ENCODE measurements at places on chromosomes 13 and 19.

DNA sequence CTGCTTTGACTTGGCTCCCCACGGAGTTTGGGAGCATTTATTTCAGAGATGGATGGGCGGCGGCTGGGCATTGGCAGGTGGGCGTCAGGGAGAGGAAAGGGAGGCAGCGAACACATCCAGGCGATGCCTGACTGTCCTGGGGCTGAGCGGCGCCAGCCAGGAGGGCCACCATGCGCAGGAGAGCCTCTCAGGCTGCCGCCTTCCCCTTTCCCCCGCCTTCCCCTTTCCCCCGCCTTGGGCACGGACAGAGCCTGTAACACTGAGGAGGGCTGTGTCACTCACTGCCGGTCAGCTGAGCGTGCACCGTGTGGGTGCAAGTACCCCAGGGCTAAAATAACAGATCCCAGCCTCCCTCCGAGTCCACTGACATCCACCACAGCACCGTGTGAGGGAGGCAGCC is 11.4 kb downstream of the MCF2L start:
- DNase-seq: no peak

DNA sequence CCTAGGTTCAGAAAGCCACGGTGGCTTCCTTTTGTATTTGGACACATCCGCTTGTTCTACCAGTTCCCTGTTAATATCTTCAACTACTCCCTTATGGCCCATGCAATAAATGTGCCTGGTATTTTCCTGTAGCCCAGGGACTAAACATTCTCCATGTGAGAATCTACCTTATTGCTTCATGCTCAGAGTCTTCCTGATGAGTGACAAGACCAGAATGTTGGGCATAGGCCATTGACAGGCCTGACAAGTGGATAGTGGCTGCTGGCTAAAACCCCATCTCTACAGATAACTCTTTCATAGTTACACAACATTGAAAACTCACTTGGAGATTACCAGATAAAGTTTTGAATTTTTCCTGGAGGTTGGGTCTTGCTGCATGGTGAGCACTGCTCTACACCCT is 449.9 kb downstream of the HS6ST3 start:
- DNase-seq: no peak

GRCh38 chr13:30340331-30341250 is 33.2 kb upstream of the KATNAL1 start:
- no peak for DNase-seq

DNA sequence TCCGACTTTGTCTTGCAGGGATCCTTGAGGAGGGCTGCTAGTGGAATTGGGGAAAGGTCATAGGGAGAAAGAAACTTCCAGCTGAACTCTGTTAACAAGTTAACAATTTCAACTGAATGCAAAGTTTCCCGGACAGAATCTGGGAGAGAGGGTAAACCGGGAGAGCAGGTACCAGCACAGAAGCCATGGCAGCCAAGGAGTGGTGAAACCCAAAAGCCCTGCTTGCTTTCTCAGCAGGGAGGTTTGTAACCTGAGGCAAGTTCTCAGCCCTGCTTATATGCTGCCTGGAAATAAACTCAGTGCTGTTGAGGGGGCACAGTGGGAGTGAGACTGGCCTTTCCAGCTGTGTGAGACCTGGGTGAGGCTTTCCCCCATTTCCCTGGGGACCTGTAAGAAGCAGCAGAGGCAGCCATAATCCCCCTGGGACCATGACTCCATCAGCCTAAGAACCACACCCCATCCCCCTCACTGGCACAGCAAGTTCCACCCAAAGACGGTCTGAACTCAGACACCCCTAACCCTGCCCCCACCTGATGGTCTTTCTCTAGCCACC is 84.0 kb downstream of the SUCLA2 start:
- no peak for DNase-seq

DNA sequence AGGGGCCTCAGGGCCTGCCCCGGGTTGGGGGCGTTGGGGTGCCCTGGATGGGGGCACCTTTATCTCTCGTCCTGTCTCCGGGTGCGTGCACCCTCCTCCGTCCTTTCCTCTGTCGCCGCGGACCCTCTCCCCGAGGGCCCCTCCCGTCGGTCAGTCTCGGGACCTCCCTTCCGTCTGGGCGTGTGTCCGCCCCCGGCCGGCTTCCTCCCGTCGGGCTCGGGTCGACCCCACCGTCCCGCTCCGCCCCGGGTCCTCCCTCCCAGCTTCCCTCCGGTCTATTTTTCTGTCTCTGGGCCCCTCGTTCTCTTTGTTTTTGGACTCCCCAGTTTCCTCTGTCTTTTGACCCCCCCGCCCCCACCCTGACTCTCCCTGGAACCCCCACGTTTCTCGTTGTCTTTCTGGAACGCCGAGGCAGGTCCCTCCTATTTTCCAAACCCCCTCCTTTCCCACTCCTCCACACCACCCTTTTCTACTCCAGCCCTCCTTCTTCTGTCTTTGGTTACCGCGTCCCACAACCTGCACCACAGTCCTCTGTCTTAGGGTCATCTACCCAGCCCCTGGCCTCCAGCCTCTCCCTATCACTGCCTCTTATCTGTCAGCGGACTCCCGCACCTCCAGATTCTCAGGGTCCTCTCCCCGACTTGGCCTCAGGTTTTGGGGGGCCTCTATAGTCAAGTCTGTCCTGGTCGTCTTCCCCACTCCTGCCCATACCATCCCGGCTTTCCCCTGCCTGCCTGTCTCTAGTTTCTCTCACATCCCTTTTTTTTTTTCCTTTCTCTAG is 757 bp downstream of the EGLN2 start:
- DNase-seq: no peak

DNA sequence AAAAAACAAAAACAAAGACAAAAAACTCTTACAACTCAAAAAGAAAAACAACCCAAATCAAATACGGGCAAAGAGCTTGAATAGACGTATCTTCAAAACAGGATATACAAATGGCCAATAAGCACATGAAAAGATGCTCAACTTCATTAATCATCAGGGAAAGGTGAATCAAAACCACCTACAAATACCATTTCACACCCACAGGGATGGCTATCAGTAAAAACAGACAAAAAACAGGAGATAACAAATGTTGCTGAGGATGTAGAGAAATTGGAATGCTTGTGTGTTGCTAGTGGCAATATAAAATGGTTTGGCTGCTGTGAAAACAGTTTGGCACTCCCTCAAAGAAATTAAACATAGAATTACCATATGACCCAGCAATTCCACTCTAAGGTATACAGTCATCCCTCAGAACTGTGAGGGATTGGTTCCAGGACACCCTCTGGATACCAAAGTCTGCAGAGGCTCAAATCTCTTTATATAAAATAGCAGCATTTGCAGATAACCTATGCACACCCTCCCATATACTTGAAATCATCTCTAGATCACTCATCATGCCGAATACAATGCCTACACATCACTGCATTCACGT is 29.7 kb downstream of the MLLT1 start:
- DNase-seq: no peak

DNA sequence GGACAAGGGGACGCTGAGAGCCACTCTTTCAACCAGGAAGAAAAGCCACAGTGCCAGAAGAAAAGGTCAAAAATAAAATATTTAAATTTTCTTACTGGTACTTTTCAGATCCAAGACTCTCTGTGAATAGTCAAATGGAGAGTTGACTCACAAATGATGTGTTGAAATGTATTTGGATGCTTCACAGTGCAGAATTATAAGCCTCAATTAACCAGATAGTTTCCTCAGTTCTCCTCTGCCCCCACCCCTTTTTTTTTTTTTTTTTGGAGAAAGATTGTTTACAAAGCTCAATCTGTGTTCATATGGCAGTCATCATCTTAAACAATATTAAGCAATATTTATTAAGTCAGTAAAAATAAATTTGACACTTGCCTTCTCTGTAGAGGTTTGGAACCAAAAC is 470.8 kb downstream of the FGF9 start:
- no peak for DNase-seq

DNA sequence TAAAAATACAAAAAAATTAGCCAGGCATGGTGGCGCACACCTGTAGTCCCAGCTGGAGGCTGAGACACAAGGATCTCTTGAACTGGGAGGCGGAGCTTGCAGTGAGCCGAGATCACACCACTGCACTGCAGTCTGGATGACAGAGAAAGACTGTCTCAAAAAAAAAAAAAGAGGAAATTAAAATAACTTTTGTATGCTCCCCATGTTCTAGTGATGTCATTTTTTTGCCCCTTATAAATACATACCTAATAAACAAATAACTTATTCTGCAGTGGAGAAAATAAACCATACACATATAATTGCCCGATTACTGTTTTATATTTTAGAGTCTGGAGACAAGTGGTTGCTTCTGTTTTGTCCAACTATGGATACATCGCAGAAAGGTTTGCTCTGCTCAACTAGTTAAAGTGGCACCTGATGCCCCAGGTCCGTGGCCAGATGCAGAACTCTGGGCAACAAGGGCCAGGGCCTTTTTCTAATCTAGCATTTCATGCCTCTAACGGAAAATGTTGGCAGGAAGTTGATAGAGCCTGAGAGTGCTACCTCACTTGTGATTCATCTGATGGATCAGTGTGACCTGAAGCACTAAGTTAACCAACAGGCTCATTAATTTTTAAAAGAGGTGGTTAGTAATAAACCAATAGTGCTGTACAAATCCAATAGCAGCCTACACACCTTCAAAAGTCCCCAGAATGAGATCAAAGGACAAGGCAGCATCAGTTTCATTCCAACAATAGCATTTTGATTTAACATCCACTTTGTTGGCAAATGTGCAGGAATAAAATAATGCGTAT is 18.8 kb downstream of the UBE2L5 start:
- no peak for DNase-seq

GRCh38 chr13:76937281-76937820 is 11.0 kb upstream of the ACOD1 start:
- peak; percentile 81 for DNase-seq

GRCh38 chr19:56476651-56477428 is at the start of gene ZNF667:
Gene ZNF667, minus strand, starts transcription at chr19:56477345. Its CDS starts 14,975 bp downstream, at chr19:56462370.
- DNase-seq: no peak

GRCh38 chr13:23477101-23477500 is 43.6 kb upstream of the SACS start:
- DNase-seq: no peak

DNA sequence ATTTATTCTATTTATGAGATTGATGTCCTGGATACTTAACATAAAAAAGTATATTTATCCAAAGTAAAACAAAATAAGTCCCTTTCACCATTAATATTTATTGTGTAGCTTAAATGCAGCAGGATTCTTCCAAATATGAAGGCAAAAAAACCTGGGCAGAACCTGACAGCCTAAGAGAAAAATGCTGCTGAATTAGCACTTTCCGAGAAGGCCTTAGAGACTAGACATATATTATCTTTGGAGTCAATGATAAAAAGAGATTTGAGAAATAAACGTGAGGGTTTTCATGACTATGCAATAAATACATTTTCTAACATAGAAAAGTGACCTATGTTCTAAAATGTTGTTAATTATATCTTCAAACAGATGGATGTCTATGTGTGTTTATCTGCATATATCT is 566.9 kb downstream of the PCDH9 start:
- DNase-seq: no peak

- DNase-seq: no peak
Measured at GRCh38 chr13:51534041-51534817, 50.0 kb upstream of the WDFY2 start.

DNA sequence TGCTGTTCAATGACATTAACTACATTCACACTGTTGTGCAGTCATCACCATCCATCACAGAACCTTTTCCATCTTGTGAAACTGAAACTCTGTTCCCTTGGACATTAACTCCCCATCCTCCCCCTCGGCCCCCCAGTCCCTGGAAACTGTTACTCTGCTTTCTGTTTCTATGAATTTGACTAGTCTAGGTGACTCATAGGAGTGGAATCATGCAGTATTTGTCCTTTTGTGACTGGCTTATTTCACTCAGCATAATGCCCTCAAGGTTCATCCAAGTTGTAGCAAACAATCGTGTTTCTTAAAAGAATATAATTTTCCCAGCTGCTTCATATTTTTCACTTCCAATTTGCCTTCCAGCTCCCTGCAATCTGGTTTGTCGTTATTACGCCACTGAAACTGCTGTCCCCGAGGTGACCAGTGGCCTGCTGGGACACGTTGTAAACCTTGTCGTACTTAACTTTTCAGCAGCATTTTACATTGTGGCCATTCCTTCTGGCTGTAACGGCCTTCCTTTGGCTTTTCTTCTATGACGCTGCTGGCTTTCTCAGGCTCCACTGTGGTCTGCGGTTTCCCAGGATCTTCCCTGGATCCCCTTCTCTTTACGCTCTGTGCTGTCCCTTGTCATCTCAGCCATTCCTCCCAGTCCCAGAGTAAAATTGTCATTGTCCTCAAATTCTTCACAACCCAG is 74.0 kb downstream of the DHRS12 start:
- DNase-seq: peak; percentile 17

- no peak for DNase-seq
Measured at GRCh38 chr19:33622809-33623511, 1.2 kb downstream of the CHST8 start.

DNA sequence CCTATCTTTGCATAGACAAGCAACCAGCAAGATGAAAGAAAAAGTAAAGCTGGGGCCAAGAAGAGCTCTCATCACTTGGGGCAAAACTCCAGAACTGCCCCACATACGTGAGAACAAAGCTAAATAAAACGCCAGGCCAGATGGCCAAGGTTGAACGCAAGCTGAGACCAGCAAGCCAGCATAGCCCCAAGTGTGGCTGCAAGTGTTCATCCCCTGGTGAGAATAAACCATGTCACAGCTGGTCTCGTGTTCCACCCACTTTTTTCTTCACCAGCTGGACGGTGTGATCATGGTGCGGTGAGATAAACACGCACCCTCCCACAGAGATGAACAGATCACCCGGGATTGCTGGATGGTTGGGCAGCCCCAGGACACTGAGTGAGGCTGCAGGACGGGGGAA is 109.6 kb upstream of the CACNA1A start:
- peak; percentile 87 for DNase-seq

DNA sequence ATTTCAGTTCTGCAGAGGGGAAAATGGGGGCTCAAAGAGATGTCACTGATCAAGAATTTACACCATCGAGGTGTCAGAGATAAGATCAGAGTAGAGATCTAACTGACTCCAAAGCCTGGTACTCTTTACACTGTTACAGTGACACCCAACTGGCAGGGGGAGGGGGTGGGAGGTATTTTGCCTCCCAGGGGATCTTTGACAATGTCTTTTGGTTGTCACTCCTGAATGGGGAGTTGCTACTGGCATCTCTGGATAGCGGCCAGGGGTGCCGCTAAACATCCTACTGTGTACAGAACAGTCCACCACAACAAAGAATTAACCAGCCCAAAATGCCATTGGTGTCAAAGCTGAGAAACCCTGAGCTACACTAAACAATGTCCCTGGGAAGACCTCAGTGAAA is 3.1 kb downstream of the FPR3 start:
- no peak for DNase-seq

- DNase-seq: no peak
Measured at GRCh38 chr19:31512181-31512970, 163.1 kb upstream of the TSHZ3 start.

DNA sequence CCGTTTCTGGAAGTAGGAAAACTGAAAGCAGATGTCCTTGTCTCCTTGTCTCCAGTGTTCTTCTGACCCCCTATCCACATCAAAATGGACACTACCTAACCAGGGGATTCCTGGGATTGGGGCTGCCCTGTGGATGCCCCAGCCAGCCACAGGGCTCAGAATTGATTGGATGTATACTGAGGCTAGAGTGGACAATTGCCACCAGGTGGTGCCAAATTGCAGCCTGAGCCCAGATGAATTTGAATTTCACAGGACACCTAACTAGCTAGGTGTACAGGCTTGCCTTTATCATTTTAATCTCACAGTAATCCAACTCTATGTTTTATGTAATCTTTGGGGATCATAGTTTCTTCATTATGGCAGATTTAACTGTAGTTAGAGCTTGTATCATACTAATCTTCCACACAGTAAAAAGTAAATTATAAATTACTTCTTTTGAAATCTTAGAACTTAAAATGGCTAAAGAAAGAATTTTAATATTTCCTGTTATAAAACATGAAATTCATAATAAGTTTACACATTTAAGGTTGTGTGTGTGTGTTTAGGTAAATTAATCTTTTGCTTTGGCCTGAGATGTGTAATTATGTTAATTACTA is 58.0 kb downstream of the PIBF1 start:
- DNase-seq: no peak

Data from brain pericyte (primary cell).